ENCODE measurements at places on chromosomes 11 and 22.

- no peak for DNase-seq
Measured at GRCh38 chr22:36415415-36416168, 27.8 kb upstream of the MYH9 start.

- peak; percentile 24 for DNase-seq
Measured at GRCh38 chr11:45388472-45388871, 102.3 kb upstream of the SYT13 start.

GRCh38 chr22:42895087-42895486, 38.0 kb upstream of the ARFGAP3 start:
- no peak for DNase-seq

- no peak for DNase-seq
Measured at GRCh38 chr11:119810478-119811232, 81.7 kb upstream of the NECTIN1 start.

- peak; percentile 47 for DNase-seq
Measured at GRCh38 chr11:118353084-118353710, 6.2 kb upstream of the UBE4A start.

DNA sequence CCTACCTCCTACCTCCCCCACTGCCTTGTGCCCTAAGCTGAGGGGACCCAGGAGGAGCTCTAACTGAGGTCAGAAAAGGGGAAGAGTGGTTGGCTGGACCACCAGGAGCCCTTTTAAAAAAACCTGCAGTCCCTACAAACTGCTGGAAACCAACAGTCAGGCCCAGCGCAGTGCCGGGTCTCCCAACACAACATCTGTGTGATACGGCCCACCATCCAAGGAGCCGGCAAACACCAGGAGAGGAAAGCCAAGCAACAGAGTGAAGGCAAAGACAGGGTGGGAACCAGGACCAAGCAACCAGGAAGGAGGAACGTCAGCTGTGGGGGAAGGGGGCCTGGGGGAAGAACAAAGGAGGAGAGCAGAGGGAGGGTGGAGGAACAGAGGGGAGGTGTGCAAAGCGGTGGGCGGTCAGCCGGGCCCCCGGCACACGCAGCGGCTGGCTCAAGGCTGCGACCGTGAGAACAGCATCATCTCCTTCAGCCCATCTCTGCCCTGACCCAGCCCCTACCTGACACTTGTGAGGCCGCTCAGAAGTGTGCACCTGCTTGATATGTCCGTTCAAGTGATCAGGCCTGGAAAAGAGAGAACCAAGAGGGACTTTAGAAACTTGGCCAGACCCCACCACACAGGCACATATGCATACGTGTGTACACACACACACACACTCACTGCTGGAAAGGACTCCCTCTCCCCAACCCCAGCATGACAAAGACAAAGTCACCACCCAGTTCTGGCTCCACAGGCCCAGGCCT, 3.6 kb downstream of the PATZ1 start:
- no peak for DNase-seq

- peak; percentile 65 for DNase-seq
Measured at GRCh38 chr11:124798991-124799347, 1.2 kb downstream of the MSANTD2 start.

DNA sequence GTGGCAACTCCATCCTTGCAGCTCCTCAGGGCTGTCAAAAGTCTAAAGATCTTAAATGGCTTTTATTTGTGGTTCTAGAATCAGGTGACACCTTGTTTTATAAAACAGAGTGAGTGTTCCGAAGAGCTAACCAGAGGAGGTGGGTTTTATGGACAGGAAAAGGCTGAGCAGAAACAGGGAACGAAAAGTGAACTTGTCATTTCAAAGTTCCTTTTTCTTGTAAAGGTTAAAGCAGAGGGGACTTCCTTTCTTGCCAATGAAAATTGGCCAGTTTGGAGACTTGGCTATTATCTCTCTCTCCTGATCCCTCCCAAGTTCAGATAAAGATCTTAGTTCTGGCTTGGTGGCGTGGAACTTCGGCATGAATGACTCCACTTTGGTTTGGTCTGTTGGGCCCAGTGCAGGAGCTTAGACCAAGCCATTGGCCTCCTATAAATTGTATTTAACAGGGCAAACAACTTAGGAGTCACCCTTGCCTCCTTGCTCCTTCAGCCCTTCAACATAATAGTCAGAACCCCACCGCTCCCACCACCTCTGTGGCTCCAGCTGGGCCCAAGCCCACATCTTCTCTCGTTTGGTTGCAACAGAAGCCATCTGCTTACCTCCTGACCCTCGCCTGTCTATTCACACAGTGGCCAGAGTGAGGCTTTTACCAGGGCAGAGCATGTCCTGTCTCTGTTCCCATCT, 102.4 kb upstream of the THY1 start:
- DNase-seq, result no peak

DNA sequence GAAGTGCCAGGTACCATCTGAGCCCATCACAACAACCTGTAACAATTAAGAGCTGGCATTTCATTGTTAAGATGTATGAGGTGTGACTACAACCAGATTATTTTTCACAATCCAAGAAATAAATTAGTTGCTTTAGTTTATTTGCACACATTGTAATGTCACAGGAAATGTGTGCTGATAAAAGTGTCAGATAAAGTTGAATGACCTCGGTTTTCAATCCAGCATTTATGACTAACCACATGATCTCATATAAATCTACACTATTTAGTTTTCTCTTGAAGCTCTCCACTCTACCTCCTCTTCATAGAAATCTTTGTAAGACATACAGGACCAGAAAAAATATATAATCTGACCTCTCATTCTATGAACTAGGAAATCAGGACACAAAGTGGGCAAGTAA, 166.2 kb downstream of the PGR start:
- peak; percentile 16 for DNase-seq

GRCh38 chr11:47480762-47481161, 31.8 kb upstream of the RAPSN start:
- peak; percentile 35 for DNase-seq

DNA sequence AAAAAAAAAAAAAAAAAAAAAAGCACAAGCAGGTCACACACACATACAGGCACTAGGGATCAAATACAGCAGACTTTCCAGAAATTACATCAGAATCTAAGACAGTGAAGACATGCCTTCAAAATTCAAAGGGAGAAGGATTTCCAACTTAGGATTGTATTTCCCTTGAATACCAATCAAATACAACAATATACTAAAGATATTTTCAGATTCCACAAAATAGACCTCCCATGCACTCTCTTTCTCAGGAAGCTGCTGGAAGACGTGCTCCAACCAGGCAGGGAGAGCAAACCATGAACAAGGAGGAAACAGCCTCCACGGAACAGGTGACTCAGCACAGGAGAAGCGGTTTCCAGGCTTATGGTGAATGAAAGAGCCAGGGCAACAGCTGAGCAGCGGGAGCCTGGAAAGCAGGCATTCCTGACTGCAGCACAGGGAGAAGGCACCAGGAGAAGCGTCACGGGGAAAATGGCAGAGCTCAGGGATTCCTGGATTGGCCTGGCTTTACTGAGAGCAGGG, 32.0 kb downstream of the TMEM184B start:
- peak; percentile 88 for DNase-seq

DNA sequence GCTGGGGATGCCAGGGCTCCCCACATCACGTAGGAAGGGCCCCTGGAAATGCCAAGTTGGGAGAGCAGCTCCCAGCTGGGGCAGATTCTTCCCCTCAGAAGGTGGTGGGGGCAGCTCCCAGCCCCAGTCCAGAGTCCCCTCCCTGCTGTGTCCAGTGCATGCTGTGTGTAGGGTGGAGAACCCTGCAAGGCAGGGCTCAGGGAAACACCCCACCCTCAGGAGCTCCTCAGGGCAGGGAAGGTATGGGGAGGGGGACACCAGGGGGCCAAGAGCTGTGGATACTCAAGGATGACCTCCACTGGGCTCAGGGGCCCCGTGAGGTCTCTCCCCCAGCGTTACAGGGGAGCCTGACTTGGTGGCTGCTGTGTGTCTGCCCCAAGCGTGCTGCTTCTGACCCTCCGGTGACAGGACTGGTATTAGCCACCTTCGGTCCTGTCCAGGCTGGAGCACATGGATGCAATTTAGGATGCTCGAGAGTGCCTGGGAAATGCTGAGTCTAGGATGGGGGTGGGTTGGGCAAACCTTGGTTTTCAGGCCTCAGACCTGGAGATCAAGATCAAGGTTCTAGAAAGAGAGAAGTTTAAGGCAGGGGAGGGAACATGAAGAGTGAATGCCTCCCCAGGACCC, 16.1 kb upstream of the CABP7 start:
- no peak for DNase-seq

GRCh38 chr11:15943418-15944197, 412.7 kb downstream of the SOX6 start:
- no peak for DNase-seq

DNA sequence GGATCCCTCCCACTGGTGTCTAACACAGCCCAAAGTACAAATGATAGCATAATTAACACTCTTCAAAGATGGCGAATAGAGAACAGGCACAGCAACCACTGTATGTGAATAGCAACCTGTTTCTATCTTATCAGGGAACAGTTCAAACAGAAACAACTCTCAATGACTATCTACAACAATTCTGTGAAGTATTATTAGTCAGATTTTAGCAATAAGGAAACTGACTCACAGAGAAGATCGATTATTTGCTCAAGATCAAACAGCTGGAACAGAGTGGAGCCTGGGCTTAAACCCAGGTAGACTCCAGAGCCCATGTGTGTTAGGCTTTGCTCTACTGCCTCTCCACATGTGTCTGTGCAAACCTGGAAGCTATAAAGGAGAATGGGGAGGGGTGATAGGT, 88.7 kb downstream of the C11orf58 start:
- DNase-seq, result no peak

DNA sequence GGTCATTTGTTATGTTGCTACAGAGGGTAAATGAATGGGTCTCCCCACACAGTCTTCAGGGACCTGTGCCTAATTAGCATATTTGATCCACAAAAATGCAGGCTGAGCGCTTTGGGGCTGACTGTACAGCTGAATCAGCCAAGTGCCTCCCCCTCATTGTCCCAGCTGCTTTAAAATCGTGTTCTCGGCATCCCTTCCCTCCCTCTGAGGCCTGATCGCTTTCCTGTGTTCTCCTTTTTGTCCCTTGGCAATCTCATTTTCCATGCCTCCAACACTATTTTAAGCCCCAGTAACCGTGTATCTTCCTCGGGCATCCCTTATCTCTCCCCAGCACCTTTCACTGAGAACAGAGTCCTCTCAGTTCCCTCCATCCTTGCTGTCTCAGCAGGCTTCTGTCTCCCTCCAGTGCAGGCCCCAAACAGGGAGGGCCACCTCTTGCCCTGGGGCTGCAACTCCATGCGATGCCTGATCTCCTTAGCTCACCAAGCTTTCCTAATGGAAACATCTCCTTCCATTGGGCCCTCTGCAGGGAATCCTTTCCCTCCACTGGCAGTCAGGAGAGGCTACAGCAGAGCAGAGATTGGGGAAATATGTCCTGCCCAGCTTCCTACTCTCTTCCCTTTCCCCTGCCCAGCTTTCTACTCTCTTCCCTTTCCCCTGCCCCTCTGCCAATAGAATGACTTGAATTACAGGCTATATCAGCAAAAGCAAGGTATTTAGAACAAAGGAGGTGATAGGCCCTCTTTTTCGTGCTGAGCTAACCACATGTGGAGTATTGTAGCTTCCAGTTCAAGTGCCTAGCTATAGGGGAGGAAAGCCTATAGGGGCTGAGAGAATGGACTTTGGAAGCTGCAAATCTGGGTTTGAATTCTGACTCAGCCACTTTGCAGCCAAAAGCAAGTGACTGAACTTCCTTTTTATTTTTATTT, 13.8 kb downstream of the UQCR10 start:
- peak; percentile 82 for DNase-seq

DNA sequence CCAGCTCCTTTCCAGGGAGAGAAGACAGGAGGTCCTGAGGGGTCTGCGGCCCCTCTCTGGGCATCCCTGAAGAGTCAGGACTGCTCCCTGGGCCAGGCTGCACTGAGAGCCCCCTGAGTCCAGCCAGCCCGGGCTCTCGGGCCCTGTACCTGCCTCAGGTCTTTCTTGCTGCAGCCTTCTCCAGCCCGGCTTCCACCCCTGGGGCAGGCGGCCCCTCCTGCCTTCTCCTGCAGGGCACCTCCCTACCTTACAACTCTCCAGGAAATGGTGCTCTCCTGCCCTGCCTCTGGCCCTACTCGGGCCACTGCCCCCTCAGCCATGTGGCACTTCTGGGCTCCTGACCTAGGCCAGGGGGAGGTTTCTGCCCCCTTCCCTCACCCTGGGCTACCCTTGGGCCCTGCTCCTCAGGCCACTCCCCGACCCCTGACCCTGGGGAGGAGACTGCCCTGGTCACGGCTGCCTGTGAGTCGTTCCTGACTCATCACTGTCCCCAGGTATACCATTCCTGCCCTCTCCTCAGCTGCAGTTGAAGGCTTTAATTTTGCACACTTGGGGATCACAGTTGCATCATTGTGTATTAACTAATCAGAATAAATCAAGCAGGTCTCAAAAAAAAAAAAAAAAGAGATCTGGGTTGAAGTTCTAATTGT, 251.1 kb downstream of the NXPE2 start:
- no peak for DNase-seq

GRCh38 chr22:19344420-19344819, 52.9 kb upstream of the CLTCL1 start:
- no peak for DNase-seq

DNA sequence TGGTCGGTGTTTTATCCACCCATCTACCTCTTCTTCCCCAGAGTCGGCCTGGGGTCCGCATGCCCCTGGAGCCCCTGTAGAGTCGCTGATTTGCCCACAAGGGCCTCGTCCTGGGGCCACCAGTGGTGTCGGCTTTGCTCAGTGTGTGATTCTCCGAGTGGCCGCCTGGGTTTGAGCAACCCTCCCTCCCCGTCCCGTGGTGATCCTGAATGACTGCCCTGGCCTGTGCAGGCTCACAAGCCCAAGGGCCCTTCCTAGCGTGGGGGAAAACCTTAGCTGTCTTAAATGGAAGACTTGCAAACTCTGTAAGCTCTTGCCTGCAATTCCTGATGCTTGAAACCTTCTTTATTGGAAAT, 128.3 kb downstream of the OSBP2 start:
- DNase-seq, result no peak

DNA sequence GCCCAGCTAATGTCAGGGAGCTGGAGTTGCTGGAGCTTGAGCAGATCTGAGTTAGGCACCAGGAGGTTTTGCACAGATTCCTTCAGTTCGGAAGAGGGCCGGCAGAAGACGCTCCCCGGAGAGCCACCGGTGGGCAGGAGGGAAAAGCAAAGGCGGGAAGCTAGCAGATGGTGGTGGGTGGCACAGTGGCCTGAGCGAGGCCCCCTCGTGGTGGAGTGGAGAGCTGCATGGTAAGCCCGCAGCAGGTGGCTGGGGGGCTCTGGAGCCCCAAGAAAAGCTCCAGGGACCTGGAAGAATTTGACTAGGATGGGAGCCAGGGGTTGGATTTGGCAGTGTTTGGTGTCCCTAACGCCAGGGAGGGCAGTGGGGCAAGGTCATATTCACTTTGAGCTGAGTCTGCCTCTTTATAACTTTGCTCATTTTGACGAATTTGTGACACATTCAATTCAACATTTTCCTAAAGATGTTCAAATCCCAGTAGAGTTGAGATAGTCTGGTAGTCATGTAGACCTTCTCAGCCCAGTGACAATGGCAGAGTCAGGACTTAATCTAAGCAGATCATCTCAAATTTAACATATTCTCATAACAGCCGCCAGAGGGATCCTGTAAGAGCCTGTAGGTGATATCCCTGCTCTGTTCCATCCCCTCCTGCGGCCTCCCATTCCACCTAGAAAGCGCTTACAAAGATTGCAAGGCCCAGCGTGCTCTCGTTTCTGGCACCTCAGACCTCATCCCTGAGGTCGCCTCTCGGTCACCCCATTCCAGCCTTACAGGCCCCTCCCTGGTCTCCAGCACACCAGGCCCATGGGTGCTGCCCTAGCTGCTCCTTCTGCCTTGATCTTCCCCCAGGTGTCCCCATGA, 57.9 kb downstream of the TRIM29 start:
- no peak for DNase-seq

- DNase-seq, result no peak
Measured at GRCh38 chr11:119688356-119688755, 40.6 kb downstream of the NECTIN1 start.

All from fibroblast of pulmonary artery (primary cell).